Panc1 (cell line): ENCODE measurements at places on chromosomes 11 and 22.

GRCh38 chr11:103622296-103622695 lies 414.1 kb upstream of the DDI1 start:
- DNase-seq = no peak

- DNase-seq = no peak
Observed at GRCh38 chr11:44564670-44565210, 723 bp upstream of the CD82 start.

DNA sequence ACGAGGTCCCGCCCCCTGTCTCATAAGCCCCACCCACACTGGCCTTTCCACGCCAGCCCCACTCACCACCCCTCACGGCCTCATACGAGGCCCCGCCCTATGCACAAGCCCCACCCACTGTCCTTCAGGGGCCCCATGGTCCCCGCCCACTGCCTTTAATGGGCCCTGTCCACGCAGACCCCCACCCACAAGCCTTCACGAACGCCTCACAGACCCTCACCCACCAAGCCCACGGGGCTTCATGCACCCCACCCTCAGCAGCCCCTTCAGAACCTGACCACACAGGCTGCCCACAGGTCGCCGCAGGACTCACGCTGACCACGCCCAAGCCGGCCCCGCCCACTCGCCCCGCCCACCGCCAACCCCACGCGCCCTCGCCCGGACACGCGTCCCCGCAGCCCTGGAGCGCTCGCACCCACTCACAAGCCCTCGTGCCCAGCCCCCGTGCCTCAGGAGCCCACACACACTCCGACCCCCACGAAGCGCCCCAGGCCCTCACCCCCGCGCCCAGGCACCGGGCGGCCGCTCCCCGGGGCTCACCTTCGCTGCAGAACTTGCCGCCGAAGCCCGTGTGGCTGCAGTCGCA lies 10.5 kb downstream of the NRXN2 start:
- no peak for DNase-seq

GRCh38 chr11:82978422-82979099 lies 77.0 kb downstream of the DDIAS start:
- no peak for DNase-seq

GRCh38 chr22:17140022-17140421 lies 18.9 kb upstream of the TMEM121B start:
- no peak for DNase-seq

GRCh38 chr11:100434821-100435641 lies 252.1 kb upstream of the ARHGAP42 start:
- DNase-seq = no peak
